MCF 10A (cell line): ENCODE measurements at places on chromosomes 5 and 9.

DNA sequence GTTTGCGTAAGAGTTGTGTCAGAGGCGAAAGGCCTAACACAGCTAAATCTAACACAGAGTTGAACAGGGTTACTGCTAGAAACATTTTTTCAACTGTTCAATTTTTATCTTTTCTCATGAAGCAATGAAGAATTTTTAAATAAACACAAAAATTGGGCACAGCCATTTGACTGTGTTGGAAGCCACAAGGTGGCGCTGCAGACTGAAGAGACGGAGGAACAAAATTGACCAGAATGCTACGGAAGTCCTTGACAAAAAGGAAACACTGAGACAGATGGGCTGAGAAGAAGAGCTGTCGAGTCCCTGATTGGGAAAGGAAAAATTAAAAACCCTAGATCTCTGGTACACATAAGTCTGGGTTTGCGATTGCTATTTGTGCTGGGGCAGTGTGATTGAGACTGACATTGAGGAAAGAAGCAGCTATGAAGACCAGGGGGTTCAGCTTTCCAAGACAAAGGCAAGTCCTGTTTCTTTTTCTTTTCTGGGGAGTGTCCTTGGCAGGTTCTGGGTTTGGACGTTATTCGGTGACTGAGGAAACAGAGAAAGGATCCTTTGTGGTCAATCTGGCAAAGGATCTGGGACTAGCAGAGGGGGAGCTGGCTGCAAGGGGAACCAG, at the start of gene PCDHB9:
Gene PCDHB9, plus strand, starts transcription at position 265 of the 616 bp plus-strand sequence. Its CDS starts 158 bp downstream, at position 423.
- DNase-seq = peak; percentile 33

DNA sequence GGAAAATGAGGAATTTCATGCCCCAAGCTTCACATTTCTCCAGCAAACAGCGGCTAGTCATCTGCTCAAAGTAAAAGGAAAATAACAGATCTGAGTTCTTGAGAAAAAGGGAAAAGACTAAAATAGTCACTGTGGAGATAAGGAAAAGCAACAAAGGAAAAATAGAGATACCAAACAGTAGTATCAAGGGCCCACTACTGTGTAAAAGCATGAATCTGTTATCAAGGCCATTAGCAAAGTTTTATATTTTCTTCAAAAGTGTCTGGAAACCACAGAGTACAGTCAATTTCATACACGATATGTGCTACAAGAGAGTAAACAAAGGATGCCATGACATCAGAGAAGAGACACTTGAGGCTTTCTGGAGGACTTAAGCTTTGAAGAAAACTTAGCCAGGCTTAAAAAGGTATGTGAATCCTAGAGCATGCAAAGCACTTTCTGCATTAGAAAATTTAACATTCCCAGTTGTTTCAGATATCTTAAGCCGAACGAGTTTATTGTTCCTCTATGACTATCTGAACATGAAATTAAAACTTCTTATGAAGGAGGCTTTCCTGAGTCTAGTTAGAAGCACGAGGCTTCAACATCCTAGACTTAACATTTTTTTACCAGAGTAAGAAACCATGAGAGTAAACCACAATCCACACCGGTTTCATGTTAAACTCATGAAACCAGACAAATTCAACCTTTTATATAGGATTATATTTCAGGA, 1.2 kb downstream of the TTC33 start:
- DNase-seq = no peak

DNA sequence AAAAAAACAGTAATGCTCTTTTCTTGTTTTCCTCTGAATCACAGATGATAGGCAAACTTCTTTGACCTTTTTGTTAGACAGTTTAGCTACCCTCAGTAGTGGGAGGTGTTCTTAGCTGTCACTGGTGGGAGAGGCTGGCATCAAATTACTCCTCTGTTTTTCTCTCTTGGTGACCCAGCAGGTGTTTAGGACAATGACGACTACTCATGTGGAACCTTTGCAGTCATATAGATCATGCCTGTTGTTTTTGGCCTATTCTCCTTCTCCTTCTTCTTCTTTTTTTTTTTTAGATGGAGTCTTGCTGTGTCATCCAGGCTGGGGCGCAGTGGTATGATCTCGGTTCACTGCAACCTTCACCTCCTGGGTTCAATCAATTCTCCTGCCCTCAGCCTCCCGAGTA, 15.4 kb upstream of the NPR2 start:
- DNase-seq = no peak

DNA sequence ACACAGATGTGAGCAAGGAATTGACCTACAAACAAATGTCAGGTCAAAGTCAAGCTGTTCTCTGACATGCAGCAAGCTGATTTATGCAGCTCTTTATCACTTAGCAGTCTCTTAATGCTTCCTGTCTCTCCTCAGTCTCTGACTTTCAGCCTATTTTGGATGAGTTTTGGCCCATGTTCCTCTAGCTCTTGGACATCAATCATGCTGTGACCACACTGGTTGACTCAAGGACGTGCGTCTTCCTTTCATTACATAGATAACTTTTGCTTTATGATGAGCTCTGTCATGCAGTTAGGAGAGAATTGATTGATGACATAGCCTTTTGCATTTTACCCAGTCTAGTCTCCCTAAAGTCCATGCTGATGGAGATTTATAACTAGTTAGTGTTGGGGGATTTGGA, 9.4 kb upstream of the REEP5 start:
- DNase-seq = no peak

DNA sequence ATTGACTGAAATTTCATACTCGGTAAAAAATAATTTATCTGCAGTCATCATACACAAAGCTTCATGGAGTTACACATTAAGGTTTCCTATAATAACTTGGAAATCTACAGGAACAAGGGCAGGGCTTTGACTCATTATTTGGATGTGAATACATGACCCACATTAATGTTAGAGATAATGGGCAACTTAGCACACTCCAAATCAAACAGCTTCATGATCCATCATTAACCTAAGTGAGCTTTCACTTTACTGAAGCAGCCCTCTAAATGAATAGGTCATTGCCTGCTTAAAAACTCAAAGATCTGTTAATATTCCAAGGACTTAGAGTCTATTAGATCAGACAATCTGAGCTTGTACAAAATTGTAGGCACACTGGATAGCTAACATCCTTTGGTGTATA, 9.0 kb downstream of the CDH12 start:
- DNase-seq = no peak

DNA sequence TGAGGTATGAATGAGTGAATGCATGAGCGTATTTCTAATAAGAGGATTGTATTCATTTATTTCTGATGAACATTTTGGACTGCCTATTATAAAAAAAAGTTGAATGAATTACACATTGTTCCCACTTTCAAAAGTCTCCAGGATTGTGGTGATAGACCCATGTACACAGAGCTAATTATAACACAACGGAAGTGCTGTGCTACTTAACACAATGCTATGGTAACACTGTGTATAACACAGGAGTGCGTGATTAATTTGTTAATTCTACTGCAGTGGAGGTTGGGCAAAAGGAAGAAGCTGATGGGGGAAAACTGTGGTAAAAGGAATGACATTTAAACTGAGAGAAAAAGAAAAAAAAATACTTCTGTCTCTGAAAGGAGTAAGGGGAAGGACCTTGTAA, 147.8 kb upstream of the MEF2C start:
- DNase-seq = no peak

GRCh38 chr5:36552651-36553393, 53.6 kb upstream of the SLC1A3 start:
- DNase-seq = no peak

DNA sequence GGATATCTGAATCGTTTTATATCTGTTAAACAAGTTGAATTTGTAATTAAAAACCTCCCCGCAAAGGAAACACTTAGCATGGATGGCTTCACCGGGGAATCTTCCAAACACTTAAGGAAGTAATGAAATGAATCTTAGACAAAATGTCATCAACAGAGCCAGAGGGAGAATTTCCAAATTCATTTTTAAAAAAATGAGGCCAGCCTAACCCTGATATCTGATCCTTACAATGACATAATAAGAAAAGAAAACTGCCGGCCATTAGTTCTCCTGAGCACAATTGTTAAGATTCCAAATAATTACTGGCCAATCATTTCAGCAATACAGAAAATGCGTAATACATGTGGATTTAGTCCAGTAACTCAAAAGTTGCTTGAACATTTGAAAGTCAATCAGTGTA, 6.1 kb upstream of the KIF12 start:
- DNase-seq = no peak

DNA sequence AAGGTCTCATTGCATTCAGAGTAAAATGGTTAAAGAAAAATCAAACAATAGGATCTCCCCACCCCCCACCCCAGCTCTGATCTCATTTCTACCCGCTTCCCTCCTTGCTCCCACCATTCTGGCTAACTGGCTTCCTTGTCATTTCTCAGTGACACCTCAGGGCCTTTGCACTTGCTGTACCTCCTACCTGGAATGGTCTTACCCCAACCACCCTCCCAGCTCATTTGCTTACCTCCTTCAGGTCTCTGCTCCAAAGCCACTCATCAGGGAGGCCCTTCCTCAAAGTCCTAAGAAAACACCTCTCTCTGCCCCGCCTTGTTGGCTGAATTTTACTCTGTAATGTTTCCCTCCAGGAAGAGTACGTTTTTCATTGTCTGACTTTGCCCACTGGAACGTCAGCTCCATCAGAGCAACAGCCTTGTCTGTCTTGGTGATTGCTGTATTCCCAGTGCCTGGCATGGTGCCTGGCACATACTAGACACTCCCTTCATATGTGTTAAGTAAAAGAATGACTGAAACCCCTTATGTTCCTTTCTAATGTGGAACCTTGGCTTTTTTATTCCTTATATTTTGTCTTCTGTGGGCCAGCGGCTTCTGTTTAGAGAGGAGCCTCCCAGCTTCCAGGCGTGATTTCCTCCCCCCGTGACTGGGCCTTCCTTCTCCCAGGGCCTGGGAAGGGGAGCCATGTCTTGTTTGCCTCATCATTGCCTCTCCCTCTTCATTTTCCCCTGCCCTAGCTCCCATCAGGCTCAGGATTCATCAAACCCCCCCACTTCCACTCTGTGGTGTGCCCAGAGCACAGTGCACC, 26.9 kb downstream of the NEURL1B start:
- DNase-seq = peak; percentile 49

- no peak for DNase-seq
Measured at GRCh38 chr5:82375488-82376244, 97.5 kb upstream of the RPS23 start.

DNA sequence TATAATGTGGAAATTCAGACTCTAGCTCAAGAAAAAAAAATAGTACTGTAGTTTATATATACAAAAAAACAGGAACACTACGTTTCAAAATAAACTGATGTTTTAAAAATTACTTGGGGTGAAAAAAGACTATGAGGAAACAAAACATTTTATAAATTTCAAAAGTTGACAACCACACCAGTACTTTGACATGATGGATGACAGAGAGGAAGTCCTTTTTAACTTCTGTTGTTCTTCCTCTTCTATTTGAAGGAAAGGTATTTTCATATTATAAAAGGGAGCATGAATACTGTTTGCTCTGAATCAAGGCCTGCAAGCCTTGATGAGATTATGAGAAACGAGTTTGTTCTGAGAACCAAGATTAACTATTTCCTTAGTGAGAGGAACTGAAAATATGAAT, 456.9 kb downstream of the TAF11L14 start:
- DNase-seq = no peak

DNA sequence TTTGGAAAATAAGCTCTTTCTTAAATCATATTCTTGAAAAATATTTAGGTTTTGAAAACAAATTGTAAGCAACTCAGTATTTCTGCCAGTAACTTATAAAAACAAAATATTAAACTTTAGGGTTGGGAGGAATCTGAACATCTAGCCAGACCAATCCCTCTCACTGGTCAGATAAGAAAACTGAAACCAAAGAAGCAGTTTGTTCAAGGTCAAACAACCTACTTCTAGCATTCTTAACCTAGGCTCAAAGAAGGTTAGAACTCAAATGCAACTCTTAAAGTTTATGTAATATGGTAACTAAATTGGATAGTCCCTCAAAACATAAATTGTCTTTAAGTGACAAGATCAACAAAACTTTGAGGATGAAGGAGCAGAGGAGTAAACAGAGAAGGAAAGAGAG, 374.9 kb upstream of the TNC start:
- no peak for DNase-seq

GRCh38 chr5:82351754-82352145, 73.6 kb upstream of the RPS23 start:
- DNase-seq = peak; percentile 83

DNA sequence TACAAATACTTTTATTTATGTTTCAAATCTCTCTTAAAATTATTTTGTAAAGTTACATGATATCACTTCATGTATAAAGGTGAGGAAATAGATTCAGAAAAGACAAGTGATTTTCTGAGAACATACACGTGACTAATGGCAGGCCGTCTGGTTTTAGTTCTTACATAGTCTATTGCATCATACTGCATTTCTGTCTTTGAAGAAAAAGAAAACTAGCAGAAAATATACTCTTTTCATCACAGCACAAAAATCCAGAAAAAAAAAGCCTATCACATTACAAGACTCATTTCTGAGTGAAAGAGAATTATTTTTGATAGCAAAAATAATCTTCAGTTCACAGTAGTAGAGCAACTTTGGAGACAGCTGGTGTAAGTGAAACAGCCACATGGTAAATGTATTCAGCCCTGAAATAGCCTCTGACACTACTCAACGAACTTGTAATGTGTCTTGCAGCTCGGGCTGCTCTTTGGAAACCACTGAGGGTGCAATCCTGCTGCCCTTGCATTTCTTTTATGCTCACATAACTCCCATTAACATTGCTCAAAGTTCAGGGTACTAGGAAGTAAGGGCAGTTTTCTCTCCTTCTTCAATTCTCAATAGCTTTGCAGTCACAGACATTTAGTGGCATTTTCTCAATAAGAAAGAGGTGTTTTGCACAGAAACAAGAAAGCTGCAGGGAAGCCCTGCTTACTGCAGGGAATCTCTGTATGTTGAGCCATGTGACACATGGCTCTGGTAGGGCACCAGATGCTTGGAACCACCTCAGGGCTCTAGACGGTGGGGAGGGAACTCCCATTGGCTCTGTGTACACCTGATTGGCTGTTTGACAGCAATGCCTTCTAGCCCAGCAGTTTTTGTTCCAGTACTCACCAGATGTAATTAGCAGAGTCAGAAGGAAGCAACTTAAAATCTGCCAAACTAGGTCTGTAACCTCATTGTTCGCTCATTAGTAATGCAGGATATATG, 845.3 kb upstream of the PTPRD start:
- DNase-seq = peak; percentile 34

- DNase-seq = peak; percentile 95
Measured at GRCh38 chr5:8906303-8906967, 639.4 kb downstream of the SEMA5A start.

GRCh38 chr5:177425801-177426565, 493 bp upstream of the GRK6 start:
- peak; percentile 100 for DNase-seq

DNA sequence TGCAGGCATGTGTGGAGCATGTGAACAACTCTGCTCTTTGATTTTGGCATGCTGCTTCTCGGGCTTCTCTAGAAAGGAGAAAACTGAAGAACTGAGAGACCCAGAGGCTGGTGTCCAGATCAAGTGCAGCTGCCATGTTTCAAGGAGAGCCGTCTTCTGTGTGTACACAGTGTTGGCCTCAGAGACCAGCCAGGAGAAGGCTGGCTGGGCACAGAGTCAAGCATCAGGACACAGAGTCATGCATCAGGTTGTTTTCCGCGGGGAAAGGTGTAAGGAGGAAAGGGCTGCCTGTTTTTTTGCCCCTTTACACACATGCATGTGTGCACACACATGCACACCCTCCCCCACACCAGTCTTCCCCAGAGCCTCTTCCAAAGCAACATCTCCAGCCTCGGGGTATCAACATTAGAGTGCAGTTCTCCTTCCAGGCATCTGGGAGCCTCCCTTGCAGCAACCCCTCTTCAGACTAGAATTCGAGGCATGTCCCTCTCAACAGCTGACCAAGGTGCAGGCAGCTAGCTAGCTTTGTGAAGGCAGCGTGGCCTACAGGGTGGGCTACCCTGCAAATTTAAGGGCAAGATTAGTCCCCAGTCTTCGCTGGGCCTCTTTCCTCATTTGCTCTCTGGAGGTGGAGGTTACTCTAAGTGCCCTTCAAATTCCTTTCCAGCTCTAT, 180.9 kb downstream of the AOPEP start:
- no peak for DNase-seq
